ENCODE measurements at places on chromosomes 7 and 10.

DNA sequence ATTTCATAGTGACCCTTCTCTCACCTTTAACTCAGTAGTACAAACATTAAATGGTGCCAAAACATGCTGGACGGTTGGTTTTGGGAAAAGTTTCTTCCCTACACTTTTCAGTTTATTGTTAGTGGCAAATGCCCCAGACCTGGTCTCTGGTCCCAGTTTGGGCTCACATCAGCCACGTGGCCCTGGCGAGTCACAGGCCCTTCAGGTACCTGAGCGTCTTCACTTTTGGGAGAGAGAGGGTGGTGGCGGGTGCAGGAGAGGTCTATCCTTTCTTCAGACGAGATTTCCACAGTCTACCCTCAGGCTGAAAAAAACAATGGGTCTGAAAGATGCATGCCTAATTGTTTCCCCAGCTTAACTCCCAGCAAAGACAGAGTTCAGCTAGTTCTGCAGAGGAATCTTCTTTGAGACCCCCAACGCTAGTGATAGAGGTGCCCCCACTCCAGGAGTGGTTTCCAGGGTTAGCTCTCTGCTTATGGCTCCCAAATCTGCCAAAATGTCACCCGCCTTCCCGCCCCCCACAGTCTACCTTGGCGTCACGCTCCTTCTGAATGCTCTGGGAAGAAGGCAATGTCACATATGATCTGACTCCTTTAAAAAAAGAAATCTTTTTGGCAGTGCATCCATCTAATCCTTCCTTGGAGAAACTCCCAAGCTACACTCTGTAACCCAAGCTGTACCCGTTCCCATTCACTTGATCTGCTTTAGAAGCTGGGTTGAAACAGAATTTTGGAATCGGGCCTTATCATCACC lies 384.8 kb upstream of the FOXK1 start:
- DNase-seq, result no peak

- DNase-seq, result peak; percentile 90
Observed at GRCh38 chr10:113854013-113854760, at the start of the genes DCLRE1A and NHLRC2. TSS of gene DCLRE1A (minus strand) at chr10:113854082. CDS start at chr10:113853182, 900 bp downstream. TSS of gene NHLRC2 (plus strand) at chr10:113854661. CDS start at chr10:113854873, 212 bp downstream.

GRCh38 chr10:44015702-44016500 lies 367.2 kb upstream of the ZNF32 start:
- DNase-seq, result no peak

DNA sequence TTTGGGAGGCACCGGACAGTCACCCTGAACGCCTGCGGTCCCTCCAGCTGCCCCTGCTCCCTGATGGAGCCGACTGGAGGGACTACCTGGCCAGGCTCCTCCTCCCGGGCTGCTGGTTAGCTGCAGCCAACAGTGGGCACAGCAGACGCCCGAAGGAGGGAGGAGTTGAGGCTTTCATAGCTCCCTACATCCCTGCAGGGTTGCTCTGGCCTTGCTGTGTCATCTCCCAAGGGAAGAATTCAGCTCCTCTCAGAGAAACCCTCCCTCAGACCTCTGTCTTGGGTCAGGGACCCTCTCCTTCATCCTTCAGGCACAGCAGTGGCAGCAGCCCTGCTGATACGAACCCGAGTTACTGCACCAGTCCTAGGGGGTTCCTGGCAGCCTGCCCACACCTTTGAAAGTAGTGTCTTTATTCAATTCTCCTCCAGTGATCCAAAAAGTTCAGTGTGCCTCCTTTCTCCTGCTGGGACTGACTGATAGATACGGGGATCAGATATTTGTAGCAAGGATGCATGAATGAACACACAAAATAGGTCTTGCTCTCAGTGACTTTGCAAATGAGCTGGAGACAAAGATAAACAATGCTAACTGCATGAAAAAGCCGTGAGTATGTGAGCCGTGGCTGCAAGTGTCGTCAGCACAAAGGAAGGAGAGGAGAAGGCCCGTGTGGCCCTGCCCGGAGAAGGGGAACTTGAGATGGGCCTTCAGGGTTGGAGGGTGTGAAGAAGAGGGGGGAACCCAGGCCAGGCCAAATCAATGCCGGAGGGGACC lies 136.6 kb downstream of the PRKAG2 start:
- DNase-seq, result no peak

GRCh38 chr7:81138870-81139269 lies 220.0 kb upstream of the SEMA3C start:
- DNase-seq, result no peak

- no peak for DNase-seq
Observed at GRCh38 chr10:31321396-31321941, 2.5 kb downstream of the ZEB1 start.

DNA sequence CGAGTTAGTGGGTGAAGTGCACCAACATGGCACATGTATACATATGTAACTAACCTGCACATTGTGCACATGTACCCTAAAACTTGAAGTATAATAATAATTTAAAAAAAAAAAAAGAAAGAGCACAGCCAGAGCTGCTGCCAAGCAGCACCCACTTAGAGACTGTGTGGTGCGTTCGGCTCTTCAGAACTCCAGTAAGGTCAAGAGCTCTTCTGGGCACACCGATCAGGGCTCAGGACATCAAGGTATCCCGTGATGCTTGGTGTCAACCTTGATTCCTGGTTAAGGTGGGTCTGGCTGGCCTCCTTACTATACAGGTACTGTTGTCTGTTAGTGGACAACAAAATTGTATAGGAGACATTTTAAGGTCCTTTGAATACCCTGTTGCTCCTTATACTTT lies 385.7 kb upstream of the AKR1E2 start:
- DNase-seq, result no peak

DNA sequence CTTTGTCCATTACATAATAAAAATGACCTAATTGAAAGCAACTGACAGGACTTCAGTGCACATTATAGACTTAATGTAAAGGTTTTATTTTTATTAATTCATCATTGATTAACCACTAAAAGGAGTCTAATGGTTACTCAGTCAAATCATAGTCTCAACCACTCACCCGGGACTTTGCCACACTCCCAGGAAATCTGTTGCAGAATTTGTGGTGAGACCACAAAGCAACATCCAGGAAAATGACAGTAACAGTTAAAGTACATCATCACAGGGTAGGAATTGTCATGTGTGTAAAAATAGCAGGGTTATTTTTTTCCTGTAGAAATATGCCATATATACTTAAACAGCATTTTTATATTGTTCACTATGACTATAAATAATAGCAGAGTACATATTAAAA lies 6.3 kb upstream of the HGF start:
- DNase-seq, result no peak

DNA sequence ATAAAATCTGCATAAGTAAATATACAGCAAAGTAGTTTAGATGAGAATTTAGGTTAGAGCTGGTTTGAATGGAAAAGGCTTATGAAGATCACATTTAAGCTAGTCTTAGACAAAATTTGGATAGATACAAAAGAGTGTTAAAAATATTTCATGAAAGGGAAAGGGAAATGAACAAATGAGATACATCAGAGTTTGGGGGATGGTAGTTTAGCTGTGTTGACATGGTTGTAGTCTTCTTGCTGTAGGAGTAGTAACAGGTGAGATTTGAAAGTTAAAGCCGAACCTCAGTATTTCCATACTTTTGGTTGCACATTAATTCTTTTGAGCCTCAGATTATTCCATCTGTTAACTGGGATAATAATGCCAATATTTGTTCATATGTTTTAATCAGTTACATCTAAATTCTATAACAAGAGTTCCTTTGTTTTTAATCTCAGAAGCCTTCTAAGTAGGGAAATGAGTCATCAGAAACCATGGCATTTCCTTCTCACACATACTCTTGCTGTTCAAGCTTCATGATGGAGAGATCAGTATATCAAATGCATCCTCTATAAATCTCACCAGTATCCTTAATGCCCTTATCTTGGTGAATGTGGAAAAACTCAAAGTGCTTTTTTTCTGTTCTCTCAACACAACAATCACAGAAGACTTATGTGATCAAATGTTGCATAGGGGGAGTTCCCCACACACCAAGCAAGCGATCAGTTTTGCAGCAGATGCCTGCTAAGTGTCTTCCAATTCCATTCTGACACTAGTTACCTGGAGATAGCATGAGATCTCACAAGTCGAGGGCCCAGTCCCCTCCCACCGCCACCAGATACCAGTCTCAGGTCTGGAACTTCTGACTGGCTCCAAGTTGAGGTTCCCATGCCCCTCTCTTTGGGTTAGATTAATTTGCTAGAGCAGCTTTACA lies 84.7 kb downstream of the MAPK8 start:
- no peak for DNase-seq

All from NCI-H510A (cell line).